AG08395 (cell line): ENCODE measurements at places on chromosomes 6 and 20.

- DNase-seq = peak; percentile 63
Observed at GRCh38 chr6:139369568-139370282, 4.7 kb downstream of the CITED2 start.

DNA sequence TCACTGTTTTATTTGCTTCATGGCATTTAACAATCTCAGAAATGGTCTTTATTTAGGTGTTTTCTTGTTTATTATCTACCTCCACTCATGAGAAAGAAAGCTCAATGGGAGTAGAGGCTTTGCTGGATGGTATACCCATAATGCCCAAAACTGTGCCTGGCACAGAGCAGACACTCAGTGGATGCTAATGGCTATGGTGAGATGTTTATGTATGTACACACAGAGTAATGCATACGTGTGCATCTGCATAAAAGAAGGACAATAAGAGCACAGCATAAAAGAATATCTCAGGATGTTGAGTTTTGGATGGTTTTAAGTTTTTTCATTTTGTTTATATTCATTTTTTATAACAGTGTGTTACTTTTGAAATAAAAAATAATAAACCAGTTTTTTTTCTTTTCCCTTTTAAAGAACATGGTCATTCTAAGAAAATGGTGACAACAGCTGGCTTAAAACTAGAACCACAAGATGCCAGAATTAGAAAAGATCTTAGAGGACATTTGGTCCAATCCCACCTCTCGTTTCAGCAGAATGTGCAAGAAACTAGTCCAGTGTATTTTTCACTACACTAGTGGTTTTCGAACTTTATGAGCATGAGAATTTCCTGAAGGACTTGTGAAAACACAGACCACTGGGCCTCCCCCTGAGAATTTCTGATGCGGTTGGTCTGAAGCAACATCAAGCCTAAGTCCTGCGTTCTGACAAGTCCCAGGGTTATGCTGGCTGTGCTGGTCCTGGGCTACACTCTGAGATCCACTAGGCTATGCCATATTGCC, 131.9 kb downstream of the FYN start:
- DNase-seq = no peak

GRCh38 chr20:64095455-64095854, 11.3 kb upstream of the LKAAEAR1 start:
- no peak for DNase-seq

- DNase-seq = peak; percentile 21
Observed at GRCh38 chr20:37726971-37727956, 33.4 kb downstream of the CTNNBL1 start.

DNA sequence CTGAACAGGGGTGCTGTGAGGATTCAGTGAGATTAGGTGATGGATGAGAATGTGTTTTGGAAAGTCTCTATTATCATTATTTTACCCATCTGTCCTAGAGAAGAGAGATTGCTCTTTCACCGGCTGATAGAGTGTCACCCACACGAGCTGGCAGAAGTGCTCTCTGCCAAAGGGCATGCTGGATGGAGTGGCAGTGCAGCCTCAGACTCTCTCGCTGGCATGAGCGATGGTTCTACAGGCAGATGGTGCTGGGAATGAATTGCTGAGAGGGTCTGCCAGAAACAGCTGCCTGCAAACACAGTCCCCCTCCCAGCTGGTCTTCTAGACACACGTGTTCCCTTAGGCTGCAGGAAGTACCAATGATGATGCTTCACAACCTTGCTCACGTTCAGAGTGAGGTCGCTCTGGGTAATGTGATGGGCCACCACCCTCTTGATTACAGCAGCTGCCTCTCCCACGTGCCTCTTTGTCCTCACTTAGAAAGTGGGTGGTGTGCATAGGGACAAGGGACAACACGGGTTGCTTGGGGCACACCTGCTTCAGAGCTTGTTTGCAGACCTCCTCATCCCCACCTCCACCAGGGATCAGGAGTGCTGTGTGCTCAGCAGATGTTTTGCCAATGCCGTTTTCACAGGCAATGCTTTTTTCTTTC, 84.7 kb downstream of the FOXA2 start:
- DNase-seq = no peak

DNA sequence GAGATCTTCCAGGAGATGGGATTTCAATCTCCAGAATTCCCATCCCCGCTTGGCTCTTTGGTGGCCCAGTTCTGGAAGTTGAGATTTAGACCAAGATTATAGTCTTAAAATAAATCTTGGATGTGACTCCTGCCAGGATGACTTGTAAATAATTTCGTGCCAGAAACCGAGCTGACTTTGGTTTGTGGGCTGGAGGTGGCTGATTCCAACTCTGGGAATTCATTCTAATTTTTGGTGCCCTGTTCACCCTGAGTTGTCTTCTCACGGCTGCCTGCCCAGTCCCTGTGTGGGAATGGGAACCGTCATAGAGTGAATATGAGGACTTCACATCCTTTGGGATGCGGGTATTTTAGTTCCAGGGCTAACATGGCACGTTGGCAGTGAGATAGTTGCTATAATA, 64.8 kb downstream of the JARID2 start:
- peak; percentile 48 for DNase-seq

DNA sequence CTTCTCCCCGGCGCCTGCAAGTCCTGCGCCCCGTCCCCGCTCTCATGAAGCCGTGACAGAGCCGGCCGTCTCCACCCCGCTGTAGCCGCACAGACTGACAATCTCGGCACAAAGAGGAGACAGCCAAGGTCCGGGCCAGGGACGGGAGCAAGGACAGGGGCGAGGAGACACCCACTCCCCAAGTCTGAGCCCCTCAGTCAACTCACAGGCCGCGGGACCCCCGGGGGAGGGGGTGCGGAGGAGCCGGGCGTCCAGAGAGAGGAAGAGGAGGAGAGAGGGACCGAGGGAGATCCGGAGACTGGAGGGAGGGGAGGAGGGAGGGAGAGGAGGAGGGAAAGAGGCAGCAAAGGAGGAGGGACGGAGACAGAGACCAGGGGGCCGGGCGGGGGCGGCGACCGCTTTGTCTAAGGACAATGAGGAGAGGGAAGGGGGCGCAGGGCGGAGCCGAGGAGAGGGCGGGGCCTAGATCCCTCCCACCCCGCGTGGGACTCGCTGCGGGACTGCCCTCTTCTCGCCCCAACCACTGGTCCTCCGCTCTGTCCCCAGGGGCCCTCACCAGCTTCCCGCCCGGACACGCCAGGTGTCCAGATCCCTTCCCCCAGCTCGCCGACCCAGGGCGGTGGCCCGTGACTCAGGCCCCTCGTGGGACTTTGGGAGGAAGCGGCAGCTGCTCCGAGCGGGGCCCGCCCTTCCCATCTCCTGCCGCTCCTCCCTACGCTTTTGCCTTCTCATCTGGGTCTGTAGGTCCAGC, 638 bp upstream of the PPP1R18 start:
- peak; percentile 94 for DNase-seq

GRCh38 chr6:166423781-166424180, 41.0 kb upstream of the MPC1 start:
- DNase-seq = no peak

GRCh38 chr20:62486484-62486883, 10.7 kb upstream of the GATA5 start:
- no peak for DNase-seq

- DNase-seq = no peak
Observed at GRCh38 chr6:119442776-119443184, 93.2 kb upstream of the MAN1A1 start.

DNA sequence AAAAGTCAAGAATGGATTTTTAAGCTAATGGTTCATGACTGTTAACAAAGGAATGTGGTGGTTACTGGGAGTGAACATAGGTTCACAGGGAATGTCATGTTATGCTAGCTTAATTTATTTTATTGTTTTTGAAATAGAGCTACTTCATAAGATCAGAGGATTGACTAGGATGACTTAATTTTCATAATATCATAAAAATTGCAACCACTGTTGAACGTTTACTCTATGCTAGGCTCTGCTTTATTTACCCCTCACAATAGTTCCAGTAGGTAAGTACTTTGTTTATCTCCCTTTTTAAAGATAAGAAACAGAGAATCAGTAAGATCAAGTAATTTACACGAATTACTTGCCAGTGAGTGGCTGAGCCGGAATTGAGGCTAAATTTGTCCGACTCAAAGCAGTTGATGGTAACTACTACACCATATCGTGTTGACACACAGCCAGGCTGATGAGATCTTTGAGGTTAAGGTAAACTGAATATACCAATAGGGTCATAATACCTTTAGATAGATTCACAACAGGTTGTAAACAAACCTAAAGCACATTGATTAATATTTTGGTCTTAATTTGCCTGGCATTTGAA, 194.6 kb upstream of the CITED2 start:
- DNase-seq = peak; percentile 84

GRCh38 chr6:33692760-33693158, 18.7 kb downstream of the UQCC2 start:
- peak; percentile 87 for DNase-seq

DNA sequence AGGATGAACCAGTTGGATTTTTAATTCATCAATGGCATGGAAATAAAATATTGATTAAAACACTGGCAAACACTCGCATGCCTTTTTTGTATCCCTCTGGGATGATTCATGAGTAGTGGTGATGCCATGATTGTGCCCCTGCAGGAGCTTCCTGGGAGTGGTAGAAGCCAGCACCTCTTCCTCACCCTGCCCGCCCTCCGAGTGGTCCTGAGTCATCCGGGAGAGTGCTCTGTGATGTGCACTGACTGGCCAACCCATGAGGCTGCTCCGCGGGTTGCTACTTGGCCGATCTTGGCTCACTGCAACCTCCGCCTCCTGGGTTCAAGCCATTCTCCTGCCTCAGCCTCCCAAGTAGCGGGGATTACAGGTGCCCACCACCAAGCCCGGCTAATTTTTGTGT, 27.4 kb downstream of the GJA10 start:
- DNase-seq = no peak

GRCh38 chr6:55925292-55925691, 49.9 kb upstream of the BMP5 start:
- peak; percentile 54 for DNase-seq

DNA sequence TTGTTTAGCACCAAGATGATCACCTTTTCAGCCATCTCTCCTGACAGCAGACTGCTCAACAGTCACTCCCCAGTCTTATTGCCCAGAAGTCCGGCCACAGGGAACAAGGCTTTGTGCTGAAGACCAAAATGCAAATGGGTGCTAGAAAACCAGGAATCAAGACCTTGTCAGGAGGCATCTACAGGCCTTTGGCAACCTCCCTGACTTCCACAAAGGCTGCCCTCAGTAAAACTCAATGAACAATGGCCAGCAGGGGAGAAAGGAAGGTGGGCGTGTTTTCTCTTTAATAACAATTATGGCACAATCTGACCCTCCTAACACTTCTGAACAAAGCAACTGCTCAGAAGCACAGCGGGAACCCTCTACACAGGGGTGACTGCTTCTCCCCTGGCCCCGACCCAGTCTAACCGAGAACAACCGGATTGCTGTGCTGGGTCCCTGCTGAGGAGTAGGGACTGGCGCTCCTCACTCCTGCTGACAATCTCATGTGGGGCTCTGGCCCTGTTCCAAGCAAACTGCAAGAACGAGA, 41.6 kb downstream of the PLCG1 start:
- DNase-seq = no peak

DNA sequence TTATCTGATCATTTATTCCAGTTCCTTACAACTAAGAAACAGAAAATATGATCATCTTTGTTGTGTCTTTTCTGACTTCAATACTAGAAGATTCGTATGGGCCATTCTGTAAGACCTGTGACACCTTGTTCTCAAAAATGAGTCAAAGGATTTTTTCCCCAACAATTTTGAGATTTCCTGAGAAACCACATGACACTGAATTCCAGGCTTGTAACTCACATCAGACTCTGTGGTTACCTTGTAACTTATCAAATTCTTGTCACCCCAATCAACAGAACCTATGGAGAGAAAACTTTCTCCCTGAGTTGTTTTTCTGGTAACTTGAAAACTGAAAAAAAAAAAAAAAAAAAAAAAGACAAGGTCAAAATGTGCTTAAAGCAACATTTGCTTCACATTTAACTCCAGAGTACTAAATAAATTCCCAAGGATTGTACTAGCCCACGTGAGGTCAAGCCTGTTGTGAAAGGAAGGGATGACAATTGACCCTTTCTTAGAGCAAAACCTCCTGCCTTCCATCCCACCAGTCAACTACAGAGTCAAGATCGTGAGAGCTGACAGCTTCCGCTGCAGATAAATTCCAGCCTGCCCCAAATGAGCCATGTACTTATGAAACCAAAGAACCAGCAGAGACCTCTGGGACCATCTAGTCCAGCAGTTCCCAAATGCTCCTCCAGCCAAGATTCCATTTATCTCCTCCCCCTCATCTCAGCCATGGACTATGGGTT, 140.3 kb downstream of the TBX18 start:
- peak; percentile 64 for DNase-seq

GRCh38 chr20:22583773-22584521, 425 bp downstream of the FOXA2 start:
- DNase-seq = no peak

DNA sequence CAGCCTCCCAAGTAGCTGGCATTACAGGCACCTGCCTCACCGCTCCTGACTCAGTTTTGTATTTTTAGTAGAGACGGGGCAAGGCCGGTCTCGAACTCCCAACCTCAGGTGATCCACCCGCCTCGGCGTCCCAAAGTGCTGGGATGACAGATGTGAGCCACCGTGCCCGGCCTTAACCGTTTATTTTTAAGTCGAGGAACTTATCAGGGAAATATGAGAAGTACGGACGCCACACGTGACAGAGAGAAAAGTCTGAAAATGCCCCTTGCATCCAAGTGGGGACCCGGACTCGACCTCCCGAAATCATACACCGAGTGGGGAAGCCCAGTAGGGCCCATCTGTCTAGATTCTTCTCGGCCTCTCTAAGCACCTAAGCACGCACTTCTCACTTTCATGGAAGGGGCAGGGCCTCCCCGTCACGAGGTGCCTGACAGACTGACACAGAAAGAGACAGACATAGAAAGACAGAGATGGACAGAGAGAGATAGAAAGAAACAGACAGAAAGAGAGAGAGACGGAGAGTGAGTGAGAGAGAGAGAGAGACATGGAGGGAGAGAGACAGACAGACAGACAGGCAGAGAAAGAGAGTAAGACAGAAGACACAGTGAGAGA, 756.5 kb upstream of the DEFB115 start:
- DNase-seq = no peak

DNA sequence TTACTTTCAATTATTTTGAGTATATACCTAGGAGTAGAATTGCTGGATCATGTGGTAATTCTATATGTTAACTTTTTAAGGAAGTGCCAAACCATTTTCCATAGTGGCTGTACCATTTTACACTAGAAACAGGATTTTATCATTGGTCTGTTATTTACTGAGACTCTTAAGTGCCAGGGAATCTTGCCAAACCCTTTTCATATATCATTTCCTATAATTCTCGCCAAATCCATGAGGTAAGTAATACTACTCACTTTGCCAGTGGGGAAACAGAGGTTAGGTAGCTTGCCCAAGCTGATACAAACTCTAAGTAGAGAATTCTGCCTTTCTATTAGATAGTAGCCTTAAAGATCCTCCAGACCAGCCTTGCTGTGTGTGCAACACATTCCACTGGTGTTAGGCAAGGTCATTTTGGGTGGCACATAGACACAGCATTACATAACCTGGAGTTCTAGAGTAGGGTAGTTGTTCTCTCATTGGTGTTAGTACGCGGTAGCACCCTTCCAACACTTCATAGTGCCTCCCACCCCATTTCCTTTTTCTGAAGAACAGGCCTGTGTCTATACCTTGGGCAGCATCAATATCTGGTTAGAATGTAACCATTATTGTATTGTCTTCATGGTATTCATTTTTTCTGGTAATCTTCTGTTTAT, 65.5 kb downstream of the ARID1B start:
- DNase-seq = no peak

GRCh38 chr6:141133836-141134235, 998.9 kb upstream of the GJE1 start:
- DNase-seq = no peak

GRCh38 chr20:44170816-44171410, 16.1 kb downstream of the JPH2 start:
- peak; percentile 62 for DNase-seq
